RCC 7860 (cell line): ENCODE measurements at places on chromosomes 3 and 15.

DNA sequence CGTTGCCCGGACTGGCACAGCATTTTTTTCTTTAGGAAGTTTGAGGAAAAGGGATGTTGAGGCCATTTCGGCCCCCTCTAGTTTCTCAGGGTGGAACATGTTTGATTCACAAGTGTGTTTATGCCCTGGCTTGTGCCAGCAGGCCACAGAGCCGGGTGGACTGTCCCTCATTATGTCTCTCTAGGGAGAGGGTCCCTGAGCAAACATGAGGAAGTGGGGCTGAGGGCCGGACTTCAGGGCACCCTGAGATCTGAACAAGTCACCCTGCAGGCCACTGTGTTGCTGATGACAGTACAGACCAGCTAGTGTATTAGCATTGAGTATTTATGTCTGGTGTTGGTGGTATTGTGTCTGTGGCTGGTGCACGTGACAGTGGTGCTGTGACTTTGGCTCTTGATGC is 34.9 kb downstream of the RNU5B-1 start:
- DNase-seq, result no peak

DNA sequence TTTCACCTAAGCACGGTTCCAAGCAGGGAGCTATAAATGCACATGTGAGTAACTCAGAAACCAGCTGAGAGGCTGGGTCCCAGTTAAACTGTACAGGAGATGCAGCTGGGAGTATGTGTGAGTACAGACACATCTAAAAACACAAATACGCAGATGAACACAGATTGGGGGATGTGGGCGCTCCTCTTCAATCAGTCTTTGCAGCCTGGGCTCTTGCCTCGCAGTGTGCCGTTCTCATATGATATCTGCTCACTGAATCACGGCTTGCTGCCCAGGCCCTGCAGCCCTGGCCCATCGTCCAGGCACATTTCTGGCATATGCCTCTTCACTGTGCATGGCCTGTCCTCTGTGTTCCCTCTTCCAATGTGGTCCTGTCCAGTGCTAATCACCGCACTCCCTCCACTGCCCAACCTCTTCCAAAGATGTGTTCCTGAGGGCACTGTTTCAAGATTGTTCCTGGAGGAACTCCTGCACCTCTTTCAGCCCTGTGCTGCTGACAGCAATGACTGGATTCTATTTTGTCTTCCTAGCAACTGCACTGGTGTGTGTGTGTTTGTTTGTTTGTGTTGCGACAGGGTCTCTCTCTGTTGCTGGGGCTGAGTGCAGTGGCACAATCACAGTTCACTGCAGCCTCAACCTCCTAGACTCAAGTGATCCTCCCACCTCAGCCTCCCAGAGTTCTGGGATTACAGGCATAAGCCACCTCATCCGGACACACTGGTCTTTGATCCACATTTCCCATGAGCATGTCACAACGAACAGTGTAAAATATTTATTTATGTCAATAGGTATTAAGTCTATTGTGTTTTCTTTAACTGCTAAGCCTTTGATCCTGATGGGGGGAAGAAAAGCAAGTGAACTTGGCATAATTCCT is 17.0 kb downstream of the CA12 start:
- DNase-seq, result peak; percentile 58

DNA sequence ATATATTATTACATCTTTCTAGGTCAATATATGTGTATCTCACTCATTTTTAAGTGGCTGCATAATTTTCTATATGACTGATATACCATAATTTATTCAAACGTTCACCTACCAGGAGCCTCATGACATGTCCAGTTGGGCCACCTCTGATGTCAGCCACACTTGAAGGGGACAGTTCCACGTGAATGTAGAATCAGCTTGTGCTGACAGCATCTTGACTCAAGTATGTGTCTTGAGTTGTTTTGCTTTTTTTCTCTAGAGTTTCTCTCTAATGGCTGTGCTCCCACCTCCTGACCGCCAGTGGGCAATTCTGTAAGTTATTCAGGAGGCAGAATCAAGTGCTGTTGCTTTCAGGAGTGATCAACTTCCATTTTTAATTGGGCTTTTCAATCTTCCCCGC is 237.9 kb downstream of the NFKBIZ start:
- no peak for DNase-seq

- no peak for DNase-seq
Observed at GRCh38 chr3:126529585-126530170, 5.7 kb downstream of the CHST13 start.

GRCh38 chr15:75232252-75232813 is 25.8 kb upstream of the GOLGA6C start:
- no peak for DNase-seq

DNA sequence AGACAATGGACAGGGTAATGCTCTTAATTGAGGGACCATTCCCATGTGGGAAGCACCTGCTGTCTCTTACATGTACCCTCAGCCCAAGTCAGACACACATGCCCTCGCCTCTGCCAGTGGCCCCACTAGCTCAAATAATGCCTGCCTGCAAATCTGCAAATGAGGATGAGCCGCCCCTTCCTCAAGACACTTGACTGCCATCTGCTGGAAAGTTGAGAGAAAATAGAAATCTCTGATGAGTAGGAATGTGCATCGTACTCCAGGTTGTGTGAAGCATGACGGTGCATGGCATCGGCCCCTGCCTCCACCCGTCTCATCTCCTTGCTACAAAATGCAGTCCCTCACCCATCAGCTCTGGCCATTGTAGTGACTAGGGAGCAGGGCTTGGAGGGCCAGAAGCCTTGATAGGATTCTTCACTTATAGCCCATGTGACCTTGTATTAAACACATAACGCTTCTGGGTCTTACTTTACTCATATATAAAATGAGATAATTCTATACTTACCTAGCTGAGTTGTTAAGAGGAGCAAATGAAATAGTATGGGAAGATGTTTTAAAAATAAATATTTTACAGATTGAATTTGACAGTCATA is 6.3 kb upstream of the SCN5A start:
- DNase-seq, result peak; percentile 8

DNA sequence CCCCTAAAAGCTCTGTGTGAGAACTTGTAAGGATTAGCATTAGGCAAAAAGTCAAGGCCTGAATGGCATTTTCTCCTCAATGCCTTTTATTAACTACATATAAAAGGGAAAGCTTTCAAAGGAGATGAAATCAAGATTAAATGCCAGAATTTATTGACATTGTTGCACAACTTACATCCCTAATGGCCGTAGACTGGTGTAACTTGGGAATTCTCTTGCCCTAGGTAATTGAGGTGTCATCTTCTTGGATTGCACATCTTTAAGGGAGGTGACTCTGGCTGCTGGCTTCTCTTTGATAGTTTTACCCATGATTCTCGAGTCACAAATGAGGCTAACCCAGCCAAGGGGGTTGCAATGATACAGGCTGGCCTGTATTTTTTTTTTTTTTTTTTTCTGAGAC is 249.1 kb downstream of the TBL1XR1 start:
- no peak for DNase-seq

DNA sequence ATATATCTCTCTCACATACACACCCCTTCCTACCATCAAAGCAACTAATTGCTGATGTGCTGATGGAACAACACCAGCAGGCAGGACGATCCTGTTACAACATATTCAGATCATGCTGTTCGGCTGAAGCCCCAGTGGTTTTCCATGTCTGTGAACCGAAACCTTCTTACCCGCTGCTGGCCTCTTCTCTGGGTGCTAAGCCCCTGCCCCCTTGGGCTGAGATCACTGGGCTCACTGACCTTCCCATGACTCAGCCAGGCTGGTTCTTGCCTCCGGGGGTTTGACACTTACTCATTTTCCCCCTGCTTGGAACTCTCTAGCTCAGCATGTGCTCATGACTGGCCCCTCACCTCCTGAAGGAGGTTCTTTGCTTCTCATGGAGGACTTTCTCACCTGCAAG is 122.0 kb upstream of the RGMA start:
- DNase-seq, result no peak

- DNase-seq, result no peak
Observed at GRCh38 chr15:96870580-96870979, 540.1 kb downstream of the NR2F2 start.
